Spleen (tissue), 13 donors: ENCODE measurements at places on chromosomes 2 and 18. TPM values are rescaled to one million over a fixed set of nuclear protein-coding genes. Genes with fewer than 3 reads are reported as not detected.

DNA sequence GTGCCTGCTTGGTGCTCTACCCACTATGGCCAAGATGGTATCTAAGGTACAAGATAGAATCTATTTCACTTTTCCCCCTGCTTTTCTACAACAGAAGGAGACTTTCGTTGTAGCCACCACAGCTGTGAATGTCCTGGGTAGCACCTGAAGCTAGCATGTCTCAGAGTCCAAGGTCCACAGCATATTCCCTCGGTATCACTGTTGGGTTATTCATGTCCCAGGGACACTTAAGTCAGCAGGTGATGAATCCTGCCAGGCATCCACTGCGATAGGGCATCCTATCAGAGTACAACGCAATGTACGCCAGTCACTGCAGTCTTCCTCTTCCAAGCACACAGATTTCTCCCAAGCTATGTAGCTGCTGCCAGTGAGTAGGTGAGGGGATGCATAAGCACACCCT is 129.1 kb upstream of the LINC00305 start:
- no peak for DNase-seq

TMX3 gene
- total RNA-seq, result 65.3 TPM

DNA sequence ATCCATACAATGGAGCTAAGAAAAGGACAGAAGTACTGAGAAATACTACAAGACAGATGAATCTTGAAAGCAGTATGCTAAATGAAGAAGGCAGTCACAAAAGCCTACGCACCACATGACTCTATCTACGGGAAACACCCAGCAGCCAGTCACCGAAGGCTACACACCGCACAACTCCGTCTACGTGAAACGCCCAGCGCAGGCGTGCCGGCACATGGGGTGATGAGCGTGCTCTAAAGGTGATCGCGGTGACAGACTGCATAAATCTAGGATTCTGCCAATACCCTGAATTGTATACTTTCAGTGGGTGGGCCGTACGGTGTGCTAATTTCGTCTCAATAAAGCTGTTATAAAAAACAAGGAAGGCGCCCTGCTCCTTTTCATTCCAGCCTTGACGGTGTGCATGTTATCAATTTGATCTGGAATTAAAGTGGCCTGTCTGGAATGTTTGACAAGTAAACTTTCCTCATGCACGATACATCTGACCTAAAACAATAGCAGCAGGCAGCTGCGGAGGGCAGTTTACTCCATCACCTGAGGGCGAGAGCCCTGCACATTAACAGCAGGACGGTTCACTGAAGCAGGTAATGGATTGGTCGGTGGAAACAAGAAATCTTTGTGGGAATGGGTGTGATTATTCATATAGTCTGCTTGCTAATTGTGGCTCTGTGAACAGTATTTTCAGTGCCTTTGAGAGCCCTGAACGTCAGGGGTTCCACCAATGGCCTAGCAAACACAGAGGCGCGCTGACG is 86.2 kb upstream of the SALL3 start:
- DNase-seq, result no peak

GRCh38 chr2:1140389-1141003 is 189.8 kb downstream of the SNTG2 start:
- DNase-seq, result no peak
